ENCODE measurements at places on chromosomes 1 and 21. TPM values are rescaled to one million over a fixed set of nuclear protein-coding genes. Genes with fewer than 3 reads are reported as not detected.

GBP1 gene
- 0.07 TPM for total RNA-seq

HTR6 gene
- total RNA-seq: 0.17 TPM

NDC1 gene
- total RNA-seq: 29.2 TPM

TNFSF4 gene
- 0.04 TPM for total RNA-seq

S1PR1 gene
- total RNA-seq: 0.05 TPM

AMY1A gene
- total RNA-seq: not detected

SV2A gene
- 0.09 TPM for total RNA-seq

FAM163A gene
- total RNA-seq: not detected

GNAT2 gene
- total RNA-seq: 0.18 TPM

PLXNA2 gene
- total RNA-seq: 0.94 TPM

UTS2 gene
- total RNA-seq: not detected

C1orf226 gene
- total RNA-seq: 0.73 TPM

LCE1A gene
- not detected for total RNA-seq

SPATC1L gene
- not detected for total RNA-seq

DCST2 gene
- total RNA-seq: 0.46 TPM

OR2M3 gene
- total RNA-seq: not detected

TNFRSF8 gene
- total RNA-seq: 0.08 TPM

SHISA4 gene
- total RNA-seq: 14.5 TPM

KCNA2 gene
- 0.04 TPM for total RNA-seq

INTS7 gene
- 22.6 TPM for total RNA-seq

SYT11 gene
- 1.7 TPM for total RNA-seq

OR10T2 gene
- not detected for total RNA-seq

PGLYRP4 gene
- total RNA-seq: not detected

GJB3 gene
- total RNA-seq: 8.1 TPM

LRRC53 gene
- total RNA-seq: not detected
